Activated CD8-positive, alpha-beta memory T cell treated with anti-CD3 and anti-CD28 coated beads for 1 hour (primary cell): ENCODE measurements at places on chromosomes 6 and 20.

DNA sequence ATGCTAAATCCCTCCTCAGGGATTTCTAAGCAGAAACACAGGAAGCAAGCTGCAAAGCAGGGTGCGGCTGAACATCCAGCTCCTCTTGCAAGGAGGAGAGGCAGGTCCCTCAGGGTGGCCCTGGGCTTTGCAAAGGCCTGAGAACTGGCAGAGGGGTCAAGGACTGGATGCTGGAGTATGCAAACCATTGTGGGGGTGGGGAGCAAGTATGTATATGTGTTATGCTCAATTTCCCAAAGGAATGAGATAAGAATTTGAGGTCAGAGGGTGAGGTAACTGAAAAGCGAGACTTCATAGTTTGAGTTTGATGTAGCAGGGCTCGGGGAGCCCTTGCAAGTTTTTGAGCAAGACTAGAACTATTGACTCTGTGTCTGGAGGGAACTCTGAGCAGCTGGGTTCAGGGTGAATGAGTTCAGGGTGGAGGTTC is 11.2 kb downstream of the SLC22A2 start:
- DNase-seq: no peak

- no peak for DNase-seq
Measured at GRCh38 chr6:143885116-143885515, 20.8 kb downstream of the ZC2HC1B start.

DNA sequence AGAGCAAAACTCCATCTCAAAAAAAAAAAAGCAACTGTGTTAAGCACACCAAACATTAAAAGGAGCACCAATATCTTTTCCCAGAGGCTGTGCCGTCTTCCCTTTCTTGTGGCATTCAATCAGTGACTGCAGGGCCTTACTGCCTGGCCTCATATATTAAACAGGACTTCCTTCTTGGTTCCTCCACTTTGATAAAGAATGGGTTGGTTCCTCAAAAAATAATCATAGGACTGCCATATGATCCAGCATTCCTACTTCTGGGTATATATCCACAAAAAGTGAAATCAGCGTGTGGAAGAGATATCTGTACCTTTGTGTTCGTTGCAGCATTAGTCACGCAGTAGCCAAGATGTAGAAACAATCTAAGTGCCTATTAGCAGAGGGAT is 40.3 kb upstream of the GFOD1 start:
- no peak for DNase-seq

DNA sequence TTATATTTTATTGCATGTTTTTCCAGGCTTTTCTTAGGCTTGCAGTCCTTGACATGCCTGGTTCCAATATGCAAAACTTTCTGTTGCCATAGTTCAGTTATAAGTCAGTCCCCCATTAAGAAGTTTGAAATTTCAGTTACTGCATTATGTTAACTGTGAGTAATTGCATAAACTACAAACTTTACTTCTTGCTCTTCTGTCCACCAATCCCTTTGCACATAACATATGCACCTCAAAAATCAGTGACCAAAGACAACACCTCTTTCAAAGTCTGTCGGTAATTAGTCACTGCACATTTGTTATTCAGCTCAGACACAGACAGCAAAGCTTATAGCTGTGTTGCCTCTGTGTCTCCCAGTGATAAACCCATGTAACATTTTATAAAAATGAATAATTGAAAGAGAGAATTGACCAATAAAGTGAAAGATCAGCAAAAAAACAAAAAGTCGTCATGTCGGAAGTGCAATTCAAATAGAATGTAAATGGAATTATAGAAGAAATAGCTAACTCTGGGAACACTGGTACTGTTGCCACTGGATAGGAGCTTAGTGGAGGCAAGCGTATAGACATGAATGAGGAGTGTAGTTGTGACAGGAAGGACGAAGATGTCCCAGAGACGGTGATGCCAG is 50.3 kb upstream of the BTBD3 start:
- DNase-seq: no peak

GRCh38 chr20:63648895-63649589 is 4.2 kb downstream of the STMN3 start:
- no peak for DNase-seq

DNA sequence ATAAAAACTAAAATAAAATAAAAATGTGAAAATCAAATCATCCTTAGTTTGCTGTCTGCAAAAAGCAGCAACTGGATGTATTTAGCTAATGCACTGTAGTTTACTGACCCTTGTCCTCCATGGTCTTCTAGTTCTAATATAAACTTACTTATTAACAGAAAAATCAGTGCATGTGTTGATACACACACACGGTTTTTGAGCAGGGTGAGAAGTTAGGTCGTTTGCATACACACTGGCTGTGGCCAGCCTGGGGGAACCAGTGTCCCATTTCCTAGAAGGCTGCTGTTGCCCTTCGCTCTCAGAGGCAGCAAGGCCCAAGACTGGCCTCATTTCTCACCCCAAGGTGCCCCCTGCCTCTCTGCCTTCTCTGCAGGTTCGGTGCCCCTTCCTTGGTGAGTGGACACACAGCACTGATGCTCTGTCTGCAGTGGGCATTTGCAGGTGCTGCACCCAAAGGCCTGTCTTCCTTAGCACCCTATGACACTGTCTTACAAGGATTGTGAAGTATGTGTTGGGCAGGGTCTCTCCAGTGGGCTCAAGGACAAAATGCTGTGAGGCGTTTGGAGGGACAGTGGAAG is 168.5 kb downstream of the SCP2D1 start:
- DNase-seq: no peak

- DNase-seq: no peak
Measured at GRCh38 chr20:621125-621756, 11.1 kb upstream of the TCF15 start.

DNA sequence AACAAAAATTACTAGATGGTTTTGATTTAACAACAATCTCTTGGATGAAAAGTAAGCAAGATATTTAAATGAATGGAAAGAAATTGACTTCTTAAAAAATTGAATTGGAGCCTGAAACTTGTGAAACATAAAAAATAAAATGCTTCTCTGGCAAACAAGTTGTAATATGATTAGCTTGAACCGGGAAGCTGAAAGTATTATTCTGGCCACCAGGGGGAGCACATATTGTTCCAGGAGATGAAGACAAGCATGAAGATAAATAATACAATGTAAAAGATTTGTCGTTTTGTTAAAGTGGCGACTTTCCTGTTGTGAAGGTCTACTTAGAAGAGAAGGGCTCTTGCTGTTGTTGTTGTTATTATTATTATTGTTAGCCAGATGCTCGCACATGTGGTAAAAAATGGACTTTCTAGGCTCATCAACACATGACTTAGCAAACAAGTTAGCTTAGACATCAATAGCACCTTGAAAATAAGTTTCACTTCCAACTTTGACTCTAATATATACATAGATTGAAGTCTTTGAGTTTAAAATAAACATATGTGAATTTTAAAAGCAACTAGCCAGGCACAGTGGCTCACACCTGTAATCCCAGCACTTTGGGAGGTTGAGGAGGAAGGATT is 14.2 kb downstream of the PAX1 start:
- DNase-seq: no peak

GRCh38 chr6:168895102-168895812 is 358.4 kb downstream of the THBS2 start:
- peak; percentile 30 for DNase-seq

- no peak for DNase-seq
Measured at GRCh38 chr20:11247046-11248010, 573.5 kb upstream of the JAG1 start.

- no peak for DNase-seq
Measured at GRCh38 chr6:112366695-112367553, 19.8 kb downstream of the RFPL4B start.

DNA sequence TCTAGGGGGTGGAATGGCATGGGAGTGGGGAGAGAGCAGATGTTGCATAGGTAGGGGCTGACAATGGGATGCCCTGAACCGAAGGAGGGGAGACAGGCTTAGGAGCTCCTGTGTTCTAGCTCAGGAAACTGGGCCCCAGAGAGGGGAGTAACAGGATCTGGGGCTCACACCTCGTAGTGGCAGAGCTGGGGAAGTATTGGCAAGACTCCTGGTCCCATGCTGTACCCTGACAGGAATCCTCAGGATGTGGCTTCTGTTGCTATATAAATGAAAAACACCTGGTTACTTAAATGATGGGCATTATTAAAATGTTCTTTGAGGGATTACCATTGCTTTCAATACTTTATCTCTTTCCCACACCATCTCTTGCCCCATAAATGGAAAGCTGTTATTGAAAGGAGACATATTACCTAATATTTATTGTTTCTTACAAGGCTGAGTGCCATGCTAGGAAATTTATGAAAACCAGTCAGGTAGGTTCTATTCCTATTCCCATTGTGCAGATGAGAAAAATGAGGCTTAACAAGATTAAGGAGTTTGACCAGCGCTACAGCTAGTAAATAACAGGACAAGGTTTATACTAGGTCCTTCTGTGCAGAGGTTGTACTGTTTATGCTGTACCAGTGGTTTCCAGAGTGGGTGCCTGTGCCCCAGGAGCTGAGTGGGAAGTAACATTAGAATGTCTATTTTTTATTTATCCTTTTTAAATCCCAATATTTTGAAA is 35.3 kb upstream of the TCP11 start:
- no peak for DNase-seq

- no peak for DNase-seq
Measured at GRCh38 chr6:582370-582769, 74.5 kb downstream of the HUS1B start.

DNA sequence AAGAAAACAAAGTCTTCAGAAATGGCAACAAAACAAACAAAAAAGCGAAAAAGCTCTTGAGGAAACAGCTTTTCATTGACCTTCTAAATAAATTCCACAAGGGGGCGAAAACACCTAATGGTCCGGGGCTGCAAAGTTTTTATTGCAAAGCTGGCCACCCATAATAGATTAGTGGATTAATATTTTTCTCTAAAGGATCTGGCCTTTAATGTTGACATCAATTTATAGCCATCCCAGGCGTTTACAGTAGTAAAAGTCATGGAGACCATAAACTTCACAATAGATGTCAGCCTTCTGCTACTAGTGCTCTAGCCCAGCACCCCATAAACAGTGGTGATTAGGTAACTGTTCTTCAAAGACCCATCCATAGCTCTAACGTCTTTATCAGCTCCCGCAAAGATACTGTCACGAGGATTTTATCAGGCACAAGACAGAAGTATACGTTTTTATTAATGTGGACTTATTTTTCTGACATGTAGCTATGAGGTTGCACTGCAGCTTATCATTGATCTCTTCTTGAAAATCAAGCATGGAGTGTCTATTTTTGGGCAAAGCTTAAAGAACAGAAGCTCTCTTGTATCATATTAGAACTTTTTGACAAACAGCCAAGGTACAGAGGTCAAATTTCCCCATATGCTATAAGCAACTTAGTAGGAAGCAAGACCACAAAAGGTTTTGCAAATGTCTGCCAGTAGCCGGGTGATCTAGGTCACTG is 4.7 kb downstream of the CITED2 start:
- no peak for DNase-seq

GRCh38 chr20:60330461-60330860 is 372.2 kb downstream of the CDH26 start:
- DNase-seq: no peak

GRCh38 chr6:19753826-19754225 is 83.3 kb upstream of the ID4 start:
- no peak for DNase-seq

DNA sequence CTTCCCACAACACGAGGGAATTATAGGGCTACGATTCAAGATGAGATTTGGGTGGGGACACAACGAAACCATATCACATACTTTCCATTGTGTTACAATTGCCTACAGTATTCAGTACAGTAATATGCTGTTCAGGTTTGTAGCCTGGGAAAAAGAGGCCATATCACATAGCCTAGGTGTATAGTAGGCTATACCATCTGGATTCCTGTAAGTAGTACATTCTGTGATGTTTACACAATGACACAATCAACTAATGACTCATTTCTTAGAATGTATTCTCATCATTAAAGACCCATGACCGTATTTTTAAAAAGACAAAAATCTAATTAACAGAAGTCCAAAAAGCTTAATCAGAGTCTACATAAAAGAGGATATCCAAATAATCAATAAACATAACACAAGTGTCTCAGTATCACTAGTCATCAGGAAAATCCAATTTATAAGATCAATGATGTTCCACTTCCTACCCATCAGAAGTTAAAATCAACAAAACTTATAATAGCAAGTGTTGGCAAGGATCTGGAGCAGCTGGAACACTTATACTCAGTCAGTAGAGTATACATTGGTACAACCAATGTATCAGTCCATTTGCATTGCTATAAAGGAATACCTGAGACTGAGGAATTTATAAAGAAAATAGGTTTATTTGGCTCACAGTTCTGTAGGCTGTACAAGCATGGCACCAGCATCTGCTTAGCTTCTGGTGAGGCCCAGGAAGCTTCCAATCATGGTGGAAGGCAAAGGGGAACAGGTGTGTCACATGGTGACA is 215.9 kb downstream of the CLVS2 start:
- no peak for DNase-seq

- DNase-seq: no peak
Measured at GRCh38 chr6:163841326-163841725, 426.8 kb downstream of the QKI start.

DNA sequence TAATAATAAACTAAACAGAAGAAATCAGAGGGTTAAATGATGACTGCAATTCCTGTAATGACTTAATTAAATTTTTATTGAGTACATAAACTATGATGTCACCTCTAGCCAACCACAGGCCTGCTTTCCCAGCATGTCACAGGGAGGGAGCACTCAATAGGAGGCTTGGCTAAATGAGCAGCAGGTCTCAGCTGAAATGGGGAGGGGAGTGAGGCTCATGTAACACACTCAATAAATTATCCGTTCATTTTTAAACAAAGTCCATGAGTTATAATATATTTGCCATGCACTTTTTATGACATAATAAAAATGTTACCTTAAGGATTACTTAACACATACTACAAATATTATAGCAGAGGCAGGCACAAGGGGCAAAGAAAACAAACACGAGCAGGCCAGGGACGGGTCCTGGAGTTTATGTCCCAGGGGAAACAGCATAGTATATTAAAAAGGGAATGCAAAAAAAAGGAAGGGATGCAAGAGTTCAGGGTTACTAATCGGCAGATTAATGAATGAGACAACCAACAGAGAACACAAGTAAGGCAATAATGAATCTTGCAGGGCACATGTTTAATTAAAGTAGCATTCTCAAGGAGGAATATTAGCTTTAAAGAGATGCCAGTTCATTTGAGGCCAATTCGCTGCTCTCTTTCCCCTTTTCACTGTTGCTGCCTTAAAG is 27.1 kb upstream of the FAM83C start:
- no peak for DNase-seq

DNA sequence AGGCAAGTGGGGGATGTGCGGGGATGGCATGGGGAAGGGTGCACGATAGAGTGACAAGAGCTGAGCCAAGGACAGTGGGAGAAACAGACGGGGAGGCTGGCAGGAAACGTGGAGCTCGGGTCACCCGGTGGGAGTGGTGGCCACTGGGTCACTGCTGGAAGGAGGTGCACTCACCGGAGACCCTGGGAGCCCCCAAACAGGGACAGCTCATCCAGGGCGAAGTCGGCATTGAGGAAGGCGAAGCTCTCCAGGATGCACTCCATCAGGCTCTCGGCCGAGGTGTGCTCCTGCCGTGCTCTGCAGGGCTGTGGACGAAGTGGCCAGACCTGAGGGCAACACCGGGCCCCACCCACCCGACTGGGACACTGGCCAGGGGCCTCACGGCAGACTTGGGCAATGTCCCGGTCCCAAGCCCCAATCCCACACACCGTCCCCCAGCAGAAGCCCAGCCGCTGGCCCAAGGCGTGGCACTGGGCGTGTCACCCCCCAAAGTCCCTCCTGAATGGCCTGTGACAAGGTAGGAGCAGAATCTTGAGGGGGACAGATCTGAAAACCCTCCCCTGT is 87.3 kb downstream of the PTPN1 start:
- DNase-seq: no peak

GRCh38 chr6:69622924-69623323 is 173.9 kb downstream of the LMBRD1 start:
- DNase-seq: no peak

- no peak for DNase-seq
Measured at GRCh38 chr6:84003131-84003530, 30.4 kb upstream of the MRAP2 start.
